ENCODE measurements at places on chromosomes 4 and X. TPM values are rescaled to one million over a fixed set of nuclear protein-coding genes. Genes with fewer than 3 reads are reported as not detected.

The RRH gene
- not detected for total RNA-seq

The GCNA gene
- 1.2 TPM for total RNA-seq

The DUX4 gene
- total RNA-seq: not detected

The ELF4 gene
- 28.4 TPM for total RNA-seq

- H3K36me3 ChIP-seq: no peaks in the 10 kb centered on the region
- H3K27ac ChIP-seq: no peak overlapping the region
- no peak for DNase-seq
Observed at GRCh38 chr4:169372791-169373190, 102.0 kb upstream of the SH3RF1 start.

GRCh38 chr4:140302151-140302859 lies 71.1 kb upstream of the SCOC start:
- H3K4me3 ChIP-seq: no peak overlapping the region
- no peaks in the 10 kb centered on the region for H3K36me3 ChIP-seq
- H3K4me1 ChIP-seq: no peaks in the 10 kb centered on the region
- peaks cover 44% of the 10 kb centered on the region for H3K27me3 ChIP-seq
- no peak overlapping the region for H3K27ac ChIP-seq

- H3K36me3 ChIP-seq: no peaks in the 10 kb centered on the region
- no peak overlapping the region for H3K4me3 ChIP-seq
- no peaks in the 10 kb centered on the region for H3K27me3 ChIP-seq
- H3K27ac ChIP-seq: no peak overlapping the region
- peaks cover under 1% of the 10 kb centered on the region for H3K4me1 ChIP-seq
- peak; percentile 9 for DNase-seq
Observed at GRCh38 chrX:136268051-136269048, 17.1 kb upstream of the MAP7D3 start.

GRCh38 chrX:5936438-5936837 lies 292.2 kb downstream of the NLGN4X start:
- H3K27ac ChIP-seq: no peak overlapping the region
- H3K4me1 ChIP-seq: no peaks in the 10 kb centered on the region
- no peak for DNase-seq
- H3K36me3 ChIP-seq: no peaks in the 10 kb centered on the region

GRCh38 chrX:109880629-109881028 lies 122.3 kb upstream of the TMEM164 start:
- H3K4me1 ChIP-seq: peaks cover 2% of the 10 kb centered on the region
- no peak for DNase-seq
- H3K27ac ChIP-seq: no peak overlapping the region
- peaks cover 14% of the 10 kb centered on the region for H3K27me3 ChIP-seq
- no peak overlapping the region for H3K4me3 ChIP-seq
